HFF-Myc (cell line): ENCODE measurements at places on chromosomes 2 and 18.

GRCh38 chr2:130832296-130832940, 4.3 kb upstream of the ARHGEF4 start:
- DNase-seq: no peak

DNA sequence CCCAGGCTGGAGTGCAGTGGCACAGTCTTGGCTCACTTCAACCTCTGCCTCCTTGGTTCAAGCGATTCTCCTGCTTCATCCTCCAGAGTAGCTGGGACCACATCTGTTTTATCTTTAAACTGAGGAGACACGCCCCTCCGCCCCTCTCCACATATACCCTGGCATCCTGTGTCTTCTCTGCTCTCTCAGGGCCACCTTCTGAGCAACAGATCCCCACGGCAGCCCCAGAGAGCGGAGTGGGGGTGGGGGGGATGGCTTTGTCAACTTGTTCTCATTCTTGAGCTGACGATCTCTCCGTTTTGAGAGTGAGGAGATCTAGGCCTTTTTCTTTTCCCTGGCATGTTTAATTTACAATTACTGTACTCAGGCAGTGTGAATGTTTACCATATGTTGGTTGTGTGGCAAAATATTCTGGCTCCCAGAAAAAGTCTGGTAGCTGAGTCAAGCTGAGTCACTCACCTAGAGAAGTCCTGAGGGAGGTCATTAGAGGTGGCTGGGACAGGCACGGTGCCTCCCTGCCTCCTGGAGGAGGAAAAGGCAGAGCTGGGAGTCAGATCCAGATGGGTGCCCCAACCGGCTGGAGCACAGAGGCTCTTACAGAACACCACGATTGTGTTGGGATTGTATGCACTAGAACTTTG, 19.5 kb upstream of the ID2 start:
- peak; percentile 86 for DNase-seq

DNA sequence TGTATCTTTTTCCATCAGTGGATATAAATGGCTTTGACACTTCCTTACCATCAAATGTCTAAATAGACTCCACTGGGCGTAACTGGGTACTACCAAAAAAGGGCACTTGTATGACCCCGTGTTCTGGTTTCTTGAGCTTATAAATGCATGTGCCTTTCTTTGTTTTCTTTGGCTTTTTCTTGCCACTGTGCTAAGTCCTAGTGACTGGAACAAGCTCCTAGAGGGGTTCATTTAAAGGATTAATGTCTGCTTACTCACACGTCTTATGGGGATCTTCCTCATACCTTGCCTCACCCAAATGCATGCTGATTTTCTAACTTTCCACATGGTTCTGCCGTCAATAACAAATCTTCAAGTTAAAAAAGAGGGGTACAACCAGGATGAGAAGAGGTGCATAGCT, 19.8 kb upstream of the ZNF532 start:
- DNase-seq: no peak

GRCh38 chr2:126715576-126716406, 59.8 kb downstream of the GYPC start:
- DNase-seq: no peak

DNA sequence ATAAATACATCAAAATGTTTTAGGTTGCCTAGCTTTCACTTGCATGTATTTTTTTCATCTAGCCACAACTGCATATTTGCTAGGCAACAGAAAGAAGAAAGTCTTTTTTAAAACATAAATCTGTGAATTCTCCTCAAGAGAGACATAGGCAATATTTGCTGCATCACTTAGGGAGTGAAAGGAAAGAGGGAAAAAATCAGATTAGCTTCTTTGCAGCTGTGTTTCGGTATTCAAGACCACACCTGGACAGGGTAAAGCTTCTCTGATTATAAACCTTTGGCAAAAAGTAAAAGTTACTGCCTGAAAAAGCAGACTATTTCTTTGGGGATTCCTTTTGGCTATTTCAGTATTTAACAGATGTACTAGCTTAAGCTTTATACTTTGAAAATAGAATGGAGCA, 280.9 kb upstream of the ZSWIM2 start:
- no peak for DNase-seq
